C1 segment of cervical spinal cord (tissue), 14 donors: ENCODE measurements at places on chromosomes 16 and 17.

GRCh38 chr16:11258553-11259492 lies 2.8 kb upstream of the SOCS1 start:
- DNase-seq, result peak; percentile 28

DNA sequence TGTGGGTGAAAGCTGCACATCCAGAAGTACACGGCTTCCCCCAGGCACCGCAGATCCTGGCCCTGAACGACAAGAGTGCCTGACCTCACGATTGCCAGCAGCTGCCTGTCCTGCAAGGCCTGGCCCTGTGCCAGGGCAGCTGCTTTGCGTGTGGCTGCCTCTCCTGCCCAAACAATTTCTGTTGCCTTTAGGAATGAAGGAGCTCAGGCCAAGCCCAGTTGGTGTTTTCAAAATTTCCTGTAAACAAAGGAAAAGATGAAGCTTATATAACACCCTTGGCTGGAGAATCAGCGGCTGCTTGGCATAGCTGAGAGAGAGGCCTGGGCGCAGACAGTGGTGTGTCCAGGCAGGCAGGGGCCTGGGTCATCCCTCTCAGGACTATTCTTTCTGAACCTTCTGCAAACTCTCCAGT lies 11.7 kb upstream of the SLC47A2 start:
- peak; percentile 83 for DNase-seq

- DNase-seq, result no peak
Observed at GRCh38 chr17:82685291-82685690, 13.2 kb downstream of the RAB40B start.

DNA sequence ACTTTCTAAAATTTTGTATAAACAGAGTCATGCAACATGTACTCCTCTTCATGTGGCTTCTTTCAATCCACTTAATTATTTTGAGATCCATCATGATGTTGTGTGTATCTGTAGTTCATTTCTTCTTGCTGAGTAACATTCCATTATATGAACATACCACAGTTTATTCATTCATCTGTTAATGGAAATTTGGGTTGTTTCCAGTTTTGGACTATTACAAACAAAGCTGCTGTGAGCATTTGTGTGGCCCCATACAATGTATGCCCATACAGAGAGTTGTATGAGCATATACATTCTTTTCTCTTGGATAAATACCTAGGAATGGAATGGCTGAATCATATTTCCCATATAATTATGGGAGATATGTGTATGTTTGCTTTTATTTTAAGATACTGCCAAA lies 85.6 kb downstream of the CLEC16A start:
- no peak for DNase-seq

GRCh38 chr17:16987066-16987829 lies 15.3 kb upstream of the TNFRSF13B start:
- DNase-seq, result no peak

- no peak for DNase-seq
Observed at GRCh38 chr17:66904760-66905624, 59.5 kb upstream of the CACNG4 start.

- DNase-seq, result peak; percentile 73
Observed at GRCh38 chr17:7213895-7214299, 5.7 kb downstream of the DLG4 start.

- DNase-seq, result no peak
Observed at GRCh38 chr16:66224626-66225025, 141.9 kb upstream of the CDH5 start.

- DNase-seq, result no peak
Observed at GRCh38 chr17:80285237-80285920, 24.7 kb downstream of the RNF213 start.

- peak; percentile 29 for DNase-seq
Observed at GRCh38 chr16:85136213-85136701, 24.0 kb upstream of the CIBAR2 start.

DNA sequence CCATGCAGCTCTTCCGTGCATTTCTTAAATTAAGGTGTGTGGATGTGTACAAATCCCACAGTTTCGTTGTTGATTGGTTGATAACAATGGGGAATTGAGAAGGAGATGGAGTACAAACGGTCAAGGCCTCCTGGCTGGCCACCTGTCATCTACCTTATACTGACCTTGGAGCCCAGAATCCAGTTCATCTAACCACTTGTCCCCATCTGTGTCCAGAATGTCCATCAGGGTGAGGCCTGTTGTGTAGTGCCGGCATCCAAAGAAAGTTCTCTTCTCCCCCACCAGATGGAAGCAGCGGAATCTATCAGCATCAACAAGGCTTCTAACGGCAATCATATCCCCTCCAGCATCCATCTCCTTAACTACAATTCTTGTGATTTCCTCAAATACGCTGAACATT lies 1.5 kb downstream of the GSDMB start:
- DNase-seq, result no peak

- DNase-seq, result no peak
Observed at GRCh38 chr16:10613785-10614485, 33.5 kb upstream of the EMP2 start.

DNA sequence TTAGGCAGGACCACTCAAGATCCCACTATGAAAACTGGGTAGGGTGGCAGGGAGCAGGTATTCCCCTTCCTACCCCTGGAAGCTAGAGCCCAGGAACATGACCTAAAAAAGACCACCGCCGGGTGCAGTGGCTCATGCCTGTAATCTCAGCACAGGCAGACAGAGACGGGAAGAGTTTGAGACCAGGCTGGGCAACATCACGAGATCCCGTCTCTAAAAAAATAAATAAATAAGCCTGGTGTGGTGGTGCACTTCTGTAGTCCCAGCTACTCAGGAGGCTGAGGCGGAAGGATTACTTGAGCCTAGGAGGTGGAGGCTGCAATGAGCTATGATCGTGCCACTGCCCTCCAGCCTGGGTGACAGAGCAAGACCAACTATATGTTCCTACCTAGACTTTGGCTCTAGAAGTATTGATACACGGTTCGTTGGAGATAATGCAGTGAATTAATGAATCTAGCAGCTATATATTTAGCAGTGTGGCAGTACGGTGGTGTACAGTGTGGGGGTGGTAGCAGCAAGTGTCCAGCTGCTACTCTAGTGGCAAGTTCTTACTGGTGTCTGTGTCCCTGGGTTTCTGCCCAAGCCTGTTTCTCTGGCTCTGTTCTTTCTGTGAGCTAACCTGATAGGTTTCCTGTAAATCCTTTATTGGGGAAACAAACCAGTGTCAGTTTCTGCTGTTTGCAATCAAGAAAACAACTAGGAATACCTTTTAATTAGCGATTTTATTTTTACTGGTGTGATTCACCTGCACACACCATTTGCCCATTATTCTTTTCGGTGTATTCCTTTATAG lies 3.3 kb upstream of the USP31 start:
- no peak for DNase-seq

DNA sequence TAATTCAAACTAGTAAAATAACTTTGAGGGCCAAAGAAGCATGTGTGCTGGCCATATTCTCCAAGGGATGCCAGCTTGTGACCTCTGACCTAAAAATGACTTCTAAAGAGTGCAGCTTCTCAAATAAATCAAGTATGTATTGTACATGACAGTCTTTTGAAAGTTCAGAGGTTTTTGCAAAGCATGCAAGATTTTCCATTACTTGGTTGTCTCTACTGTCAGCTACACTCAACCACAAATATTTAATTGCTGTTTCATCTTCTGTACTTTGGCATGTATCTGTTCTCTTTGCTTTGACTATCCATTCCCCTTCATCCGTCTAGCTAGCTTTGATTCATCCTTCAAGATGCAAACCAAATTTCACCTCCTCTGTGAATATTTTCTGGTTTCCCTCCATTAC lies 121.9 kb upstream of the HS3ST2 start:
- DNase-seq, result no peak

DNA sequence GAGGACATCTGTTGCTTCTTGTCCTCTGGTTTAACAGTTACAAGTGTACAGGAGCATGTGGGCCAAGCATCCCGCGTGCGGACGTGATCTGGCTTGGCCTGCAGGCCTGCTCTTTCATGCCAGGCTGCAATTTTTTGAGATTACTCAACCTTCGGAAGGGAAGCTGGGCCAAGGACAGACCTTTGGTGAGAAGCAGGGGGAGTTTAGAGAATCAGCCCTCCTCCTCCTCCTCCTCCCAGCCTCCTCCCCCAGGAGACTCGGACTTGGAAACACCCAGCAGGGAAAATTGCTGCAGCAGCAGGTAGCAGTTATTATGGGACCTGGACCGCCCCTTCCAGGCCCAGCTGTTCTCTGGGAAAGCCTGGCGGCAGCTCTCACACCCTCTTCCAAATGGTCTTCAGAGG lies 5.1 kb upstream of the KLHL36 start:
- DNase-seq, result no peak

- no peak for DNase-seq
Observed at GRCh38 chr17:10631048-10631700, 25.9 kb downstream of the MYH3 start.

- DNase-seq, result no peak
Observed at GRCh38 chr17:76153640-76154039, 12.6 kb upstream of the FOXJ1 start.

- no peak for DNase-seq
Observed at GRCh38 chr17:46274238-46274637, 20.7 kb upstream of the LRRC37A start.

- peak; percentile 55 for DNase-seq
Observed at GRCh38 chr16:81204798-81205680, 33.5 kb upstream of the BCO1 start.

- no peak for DNase-seq
Observed at GRCh38 chr17:78675836-78676235, 98.6 kb upstream of the DNAH17 start.

DNA sequence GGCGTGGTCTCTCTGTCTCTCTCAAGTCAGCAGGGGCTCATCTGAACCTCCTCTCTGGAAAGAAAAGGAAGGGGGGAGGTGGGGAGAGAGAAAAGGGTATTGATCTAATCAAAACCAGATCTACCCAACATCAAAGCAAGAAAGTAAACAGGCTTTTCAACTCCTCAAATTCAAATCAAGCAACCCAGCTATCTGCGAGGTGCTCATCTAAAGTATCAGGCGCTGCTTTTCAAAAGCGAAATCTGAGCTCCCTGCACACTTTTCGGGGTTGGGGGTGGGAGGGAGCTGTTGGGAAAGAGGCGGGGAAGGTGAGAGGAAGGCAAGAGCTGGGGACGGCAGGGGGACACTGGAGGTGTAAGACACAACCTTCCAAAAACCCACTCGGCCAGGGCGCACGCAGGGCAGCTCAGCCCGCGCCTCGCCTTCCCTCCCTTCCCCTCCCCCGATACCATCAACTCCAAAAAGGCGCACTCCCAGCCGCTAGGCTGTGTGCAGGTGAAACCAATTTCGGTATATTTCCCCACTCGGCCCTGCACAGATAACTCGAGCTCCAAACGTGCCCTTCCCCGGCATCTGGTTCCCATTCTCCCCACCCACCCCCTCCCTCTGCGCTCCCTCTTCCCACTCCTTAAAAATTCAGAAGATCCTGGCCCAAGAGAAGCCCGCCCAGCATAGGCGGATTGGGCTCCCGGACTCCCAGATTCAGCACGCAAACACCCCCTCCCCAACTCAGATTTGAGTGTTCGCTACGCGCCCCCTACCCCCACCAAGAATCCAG lies 2.6 kb downstream of the AXIN2 start:
- DNase-seq, result no peak

- no peak for DNase-seq
Observed at GRCh38 chr17:79046916-79047280, 22.9 kb downstream of the C1QTNF1 start.

- DNase-seq, result no peak
Observed at GRCh38 chr16:67383284-67383683, 10.0 kb downstream of the TPPP3 start.

- DNase-seq, result no peak
Observed at GRCh38 chr16:12539185-12539929, 264.3 kb downstream of the CPPED1 start.
